ENCODE measurements at places on chromosomes 7 and 10. TPM values are rescaled to one million over a fixed set of nuclear protein-coding genes. Genes with fewer than 3 reads are reported as not detected.

- DNase-seq: peak; percentile 54
Measured at GRCh38 chr7:143901332-143901667, 676 bp downstream of the TCAF1 start.

DNA sequence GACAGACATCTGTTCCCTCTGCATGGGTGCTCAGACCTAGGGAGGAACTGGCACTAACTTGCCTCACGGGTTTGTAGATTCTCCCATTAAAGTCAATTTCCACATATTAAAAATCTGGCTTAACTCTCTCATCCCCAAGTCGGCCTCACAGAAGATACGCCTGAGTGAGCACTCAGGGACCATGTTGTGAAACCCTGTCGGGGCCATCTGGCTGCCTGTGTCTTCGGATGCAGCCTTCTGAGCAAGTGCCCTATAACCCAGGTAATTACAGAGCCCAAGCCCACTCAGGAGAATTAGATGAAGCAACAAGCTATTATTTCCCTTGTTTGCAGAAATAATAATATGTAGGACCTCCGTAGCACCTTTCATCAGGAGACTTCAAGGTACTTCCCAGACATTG is 219.3 kb upstream of the GLI3 start:
- DNase-seq: no peak

DNA sequence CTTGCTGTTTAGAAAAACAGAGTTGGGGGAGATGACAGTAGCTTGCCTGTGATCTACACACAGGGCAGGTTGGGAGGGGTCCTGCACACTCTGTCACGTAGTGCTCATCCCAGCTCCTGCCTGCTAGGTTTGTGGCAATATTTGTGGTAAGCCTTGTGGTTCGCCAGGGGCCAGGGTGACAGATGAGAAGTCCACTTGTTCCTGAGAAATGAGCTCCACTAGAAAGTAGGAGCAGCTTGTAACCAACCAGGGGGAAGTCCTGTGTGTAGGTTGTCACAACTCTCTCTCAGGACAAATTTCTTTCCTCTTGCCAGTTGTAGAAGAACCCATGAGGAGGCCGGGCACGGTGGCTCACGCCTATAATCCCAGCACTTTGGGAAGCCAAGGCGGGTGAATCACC is 147.0 kb downstream of the TCF7L2 start:
- no peak for DNase-seq

- no peak for DNase-seq
Measured at GRCh38 chr10:109851616-109852474, 71.5 kb downstream of the XPNPEP1 start.

DNA sequence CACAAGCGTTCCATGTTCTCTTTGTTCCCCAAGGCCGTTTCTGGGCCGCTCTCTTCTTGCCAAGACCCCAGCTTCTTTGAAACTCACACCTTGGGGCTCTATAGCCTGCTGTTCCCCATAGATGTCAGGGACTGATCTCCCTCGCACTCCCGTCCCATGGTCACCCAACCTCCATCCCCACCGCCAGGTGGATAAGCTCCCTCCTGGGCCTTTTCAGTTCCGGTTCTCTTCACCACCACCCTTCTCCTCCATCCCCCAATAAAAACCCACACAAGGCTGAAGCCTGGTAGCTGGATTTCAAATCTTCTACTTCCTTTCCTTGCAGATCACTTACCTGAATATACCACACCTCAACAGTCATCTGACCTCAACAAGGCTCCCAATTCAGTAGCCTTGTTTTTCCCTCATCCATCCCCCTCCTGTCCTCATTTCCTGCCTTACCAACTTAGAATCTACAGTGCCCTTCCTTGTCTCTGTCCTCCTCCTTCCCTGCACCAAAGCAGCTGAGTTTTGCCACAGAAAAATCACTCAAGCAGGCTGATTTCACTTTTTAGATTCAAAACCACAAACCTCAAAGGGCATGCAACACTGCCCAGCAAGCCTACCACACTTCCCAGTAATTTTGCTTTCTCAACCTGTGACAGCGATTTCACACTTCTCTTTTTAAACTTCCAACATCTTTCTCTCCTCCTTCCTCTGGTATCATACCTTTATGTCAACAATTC is 7.7 kb downstream of the SLC37A3 start:
- no peak for DNase-seq

DNA sequence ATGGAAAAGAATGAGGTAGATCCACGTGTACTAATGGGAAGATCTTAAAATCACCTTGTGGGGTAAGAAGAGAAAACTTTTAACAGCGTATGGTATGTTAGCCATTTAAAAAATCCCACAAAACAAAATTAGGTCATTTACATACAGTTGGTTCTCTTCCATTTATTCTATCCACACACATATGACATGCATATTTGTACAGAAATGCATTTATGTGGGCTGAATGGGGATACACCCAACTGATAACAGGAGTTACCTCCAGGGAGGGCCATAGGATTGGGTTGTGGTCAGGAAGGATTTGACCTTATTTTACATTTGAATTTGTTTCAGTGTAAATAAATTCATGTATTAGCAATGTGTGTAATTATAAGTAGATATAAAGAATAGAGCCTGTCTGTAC is 71.5 kb downstream of the MCMBP start:
- DNase-seq: no peak

DNA sequence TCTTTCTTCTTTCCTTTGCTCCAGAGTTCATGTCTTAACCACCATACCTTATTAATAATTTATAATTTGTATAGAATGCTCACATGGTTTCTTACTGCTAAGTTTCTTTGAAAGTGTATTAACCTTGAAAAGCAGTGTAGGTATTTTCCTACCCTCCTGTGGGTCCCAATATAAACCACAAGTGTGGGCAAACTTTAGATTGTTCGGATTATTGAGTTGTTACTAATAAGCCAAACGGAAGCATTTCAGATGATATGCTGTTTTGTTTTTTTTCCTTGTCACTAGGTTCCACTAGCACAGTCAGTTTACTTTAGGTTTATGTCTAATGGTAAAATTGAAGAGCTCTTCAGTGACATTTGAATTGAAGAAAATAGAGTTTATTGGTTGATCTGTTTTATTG is 10.2 kb downstream of the SSBP1 start:
- DNase-seq: no peak

- DNase-seq: no peak
Measured at GRCh38 chr7:157539521-157539920, 202.7 kb downstream of the DNAJB6 start.

GRCh38 chr7:116361767-116362166 is 137.8 kb upstream of the CAV2 start:
- DNase-seq: no peak

- DNase-seq: no peak
Measured at GRCh38 chr7:150942591-150943452, 35.3 kb downstream of the KCNH2 start.

- DNase-seq: no peak
Measured at GRCh38 chr10:120494313-120494710, 37.3 kb downstream of the PLPP4 start.

GRCh38 chr10:13767676-13768178 is 181.0 kb downstream of the PRPF18 start:
- no peak for DNase-seq

DNA sequence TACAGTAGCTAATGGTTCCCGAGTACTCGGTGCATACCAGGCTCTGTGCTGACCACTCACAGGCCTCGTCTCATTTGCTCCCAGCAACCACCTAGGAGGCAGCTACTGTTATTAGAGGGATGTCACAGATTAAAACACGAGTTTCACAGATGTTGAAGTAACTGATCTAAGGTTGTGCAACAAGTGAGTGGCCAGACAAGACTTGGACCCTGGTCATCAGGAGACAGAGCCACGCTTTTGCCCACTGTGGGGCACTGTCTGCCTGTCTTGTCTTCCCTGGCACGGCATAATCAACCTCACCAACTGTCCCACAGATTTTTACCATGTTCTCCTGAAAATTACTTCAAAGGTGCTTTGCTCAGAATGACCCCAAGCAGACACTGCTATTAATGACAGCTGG is 111.6 kb upstream of the HABP2 start:
- peak; percentile 30 for DNase-seq

GRCh38 chr10:76736392-76736791 is 901.2 kb downstream of the KCNMA1 start:
- DNase-seq: no peak

DNA sequence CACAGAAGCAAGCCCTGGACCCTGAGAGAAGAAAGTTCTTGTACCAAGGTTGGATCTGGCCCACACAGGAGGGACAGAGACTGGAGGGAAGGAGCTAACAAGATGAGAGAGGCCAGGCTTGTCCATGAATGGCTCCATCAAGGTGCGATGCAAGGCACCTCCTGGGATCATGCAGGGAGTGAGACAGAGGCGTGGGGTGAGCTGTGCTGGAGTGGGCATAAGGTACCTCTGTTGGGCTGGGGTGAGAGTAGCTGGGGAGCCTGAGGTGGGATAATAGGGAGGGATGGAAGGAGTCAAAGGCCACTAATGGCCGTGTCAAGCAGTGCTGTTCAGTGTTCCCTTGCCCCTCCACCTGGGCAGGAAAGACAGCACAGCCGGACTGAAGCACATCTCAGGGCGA is 9.9 kb downstream of the TMEM72 start:
- no peak for DNase-seq

- DNase-seq: no peak
Measured at GRCh38 chr10:132239126-132240031, 52.6 kb downstream of the DPYSL4 start.

DNA sequence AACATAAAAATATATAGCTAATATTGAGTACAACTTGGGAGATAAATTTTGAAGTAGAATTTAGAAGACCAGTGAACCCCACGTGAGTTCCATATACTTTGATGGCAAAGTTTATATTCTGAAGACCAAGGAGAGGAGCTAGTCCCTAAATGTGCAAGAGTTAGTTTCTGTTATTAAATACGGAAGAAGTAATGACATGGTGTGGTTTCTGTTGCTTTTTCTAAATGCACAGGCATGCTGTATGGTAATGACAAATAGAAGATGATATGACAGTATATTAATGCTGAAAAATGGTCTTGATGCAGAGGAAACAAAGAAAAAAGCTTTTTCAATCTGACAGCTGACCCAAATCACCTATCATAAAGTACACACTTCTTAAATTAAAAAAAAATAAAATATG is 101.8 kb downstream of the ST8SIA6 start:
- DNase-seq: no peak

The EGFR gene
- total RNA-seq: 41.7 TPM

The IKZF1 gene
- 7.5 TPM for total RNA-seq

The CARD11 gene
- total RNA-seq: 1.9 TPM
